ENCODE measurements at places on chromosomes 6 and 20.

DNA sequence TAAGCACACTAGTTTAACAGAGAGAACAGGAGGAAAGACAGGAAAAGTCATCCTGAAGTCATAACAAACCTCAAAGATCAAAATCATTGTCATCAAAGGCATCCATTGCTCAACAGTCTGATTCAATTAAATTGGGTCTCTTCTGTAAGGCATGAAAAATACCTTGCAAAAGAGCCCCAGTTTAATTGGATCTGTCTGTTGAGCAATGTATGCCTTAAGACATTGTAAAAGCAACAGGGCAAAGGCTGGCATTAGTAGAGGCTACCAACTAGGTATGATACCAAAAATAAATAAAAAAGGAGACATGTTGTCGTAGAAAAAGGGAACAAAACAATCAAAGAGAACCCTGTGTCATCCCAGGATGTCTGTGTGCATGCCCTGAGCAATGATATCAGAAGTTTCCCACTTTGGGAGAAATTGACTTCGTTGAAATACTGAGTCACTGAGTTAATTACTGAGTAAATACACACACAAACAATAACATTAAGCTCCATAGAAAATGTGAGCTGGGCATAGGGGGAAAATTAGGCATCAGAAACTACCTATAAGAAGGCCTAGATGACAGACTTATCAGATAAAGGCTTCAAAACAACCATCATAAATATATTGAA, 1013.8 kb upstream of the CITED2 start:
- DNase-seq, result no peak

GRCh38 chr6:39330057-39330456, 7.6 kb upstream of the KCNK16 start:
- no peak for DNase-seq

DNA sequence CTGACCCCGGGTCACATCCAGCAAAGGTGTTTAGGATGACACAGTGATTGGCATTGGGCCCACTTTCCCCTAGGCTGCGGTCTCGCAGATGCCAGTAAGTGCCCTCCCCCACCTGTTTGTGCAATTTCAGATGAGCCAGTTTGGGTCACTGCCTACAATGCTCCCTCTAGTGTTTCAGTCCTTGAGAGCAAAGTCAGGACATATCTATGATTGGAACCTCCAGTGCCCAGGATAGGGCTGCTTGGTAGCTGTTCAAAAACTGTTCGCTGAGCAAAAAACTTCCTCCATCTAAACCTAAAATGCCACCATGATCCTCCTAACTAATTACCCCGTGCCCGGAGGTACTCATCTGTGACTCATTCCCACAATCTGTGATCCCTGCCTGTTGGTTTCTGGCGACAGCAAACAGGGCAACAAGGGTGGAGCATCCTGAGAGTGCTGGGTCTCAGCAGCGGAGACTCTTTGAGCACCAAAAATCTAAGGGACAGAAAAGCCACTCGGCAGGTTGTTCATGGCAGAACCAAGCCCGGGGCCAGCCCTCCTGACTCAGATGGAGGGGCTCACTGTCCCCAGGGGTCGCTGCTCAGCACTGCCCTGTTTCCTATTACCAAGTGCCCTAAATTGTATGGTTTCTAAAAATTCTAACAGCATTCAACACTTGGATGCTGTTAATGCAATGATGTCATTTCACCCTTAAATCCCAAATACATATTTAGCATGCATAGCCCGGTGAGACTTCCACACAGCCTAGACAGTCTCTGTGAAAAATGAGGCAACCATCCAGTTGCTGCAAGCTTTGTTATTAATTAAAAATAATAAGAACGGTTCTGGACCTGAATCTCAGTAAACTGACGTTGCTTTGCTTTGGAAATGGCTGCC, 5.0 kb downstream of the VSX1 start:
- DNase-seq, result peak; percentile 39

DNA sequence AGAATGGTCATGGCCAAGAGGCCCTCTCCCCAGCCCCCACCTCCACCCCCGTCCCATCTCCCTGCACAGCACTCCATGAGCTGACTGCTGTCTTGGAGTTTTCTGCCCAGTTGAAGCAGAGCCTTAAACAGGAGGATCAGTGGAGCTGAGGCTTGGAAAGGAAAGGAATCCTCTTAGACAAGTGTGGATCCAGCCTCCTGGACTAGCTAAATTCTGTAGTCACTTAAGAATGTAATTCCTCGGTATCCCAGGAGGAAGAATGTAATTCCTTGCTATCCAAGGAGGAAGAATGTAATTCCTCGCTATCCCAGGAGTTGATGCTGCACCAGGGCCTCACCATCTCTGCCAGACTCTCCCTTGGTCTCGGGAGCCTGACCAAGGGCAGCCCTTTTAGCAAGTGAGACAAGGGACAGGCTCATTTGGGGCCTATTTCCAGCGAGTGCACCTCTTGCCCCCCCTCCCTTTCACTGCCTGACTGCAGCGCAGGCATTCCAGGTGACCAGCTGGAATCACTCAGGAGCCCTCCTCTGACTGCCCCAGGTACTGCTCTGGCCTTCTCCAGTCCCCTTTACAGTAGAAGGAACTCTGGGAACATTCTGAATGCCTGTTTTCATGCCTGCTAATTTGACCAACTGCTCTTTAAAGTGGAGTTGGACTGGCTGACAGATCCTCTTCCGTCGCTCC, 76.2 kb downstream of the TCP11 start:
- DNase-seq, result no peak

DNA sequence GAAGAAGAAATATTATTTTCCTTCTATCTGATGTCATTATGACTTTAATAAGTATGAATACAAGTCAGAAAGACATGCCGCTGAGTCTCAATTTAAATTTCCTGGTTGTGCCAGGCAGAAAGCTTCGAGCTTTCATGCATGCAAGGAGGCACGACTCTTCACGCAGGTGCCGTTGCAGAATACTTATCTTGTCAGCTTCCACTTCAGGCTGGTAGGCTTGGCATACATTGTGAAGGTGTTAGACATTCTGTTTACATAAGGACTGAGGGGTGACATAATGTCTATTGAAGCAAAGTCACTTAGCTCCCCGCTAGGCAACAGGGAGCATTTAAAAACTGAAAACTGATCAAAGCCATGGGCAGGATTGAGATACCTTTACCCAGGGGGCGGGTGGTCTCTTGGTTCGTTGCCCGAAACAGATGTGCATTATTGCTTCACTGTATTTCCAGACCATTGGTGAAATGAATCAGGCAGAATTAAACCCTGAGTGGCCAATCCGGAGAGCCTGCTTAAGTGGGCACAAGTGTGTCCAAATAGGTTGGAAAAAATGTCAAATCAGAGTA, 16.4 kb downstream of the BMP6 start:
- no peak for DNase-seq

- no peak for DNase-seq
These were observed 60.8 kb downstream of the PRDM1 start for GRCh38 chr6:106146852-106147351.

DNA sequence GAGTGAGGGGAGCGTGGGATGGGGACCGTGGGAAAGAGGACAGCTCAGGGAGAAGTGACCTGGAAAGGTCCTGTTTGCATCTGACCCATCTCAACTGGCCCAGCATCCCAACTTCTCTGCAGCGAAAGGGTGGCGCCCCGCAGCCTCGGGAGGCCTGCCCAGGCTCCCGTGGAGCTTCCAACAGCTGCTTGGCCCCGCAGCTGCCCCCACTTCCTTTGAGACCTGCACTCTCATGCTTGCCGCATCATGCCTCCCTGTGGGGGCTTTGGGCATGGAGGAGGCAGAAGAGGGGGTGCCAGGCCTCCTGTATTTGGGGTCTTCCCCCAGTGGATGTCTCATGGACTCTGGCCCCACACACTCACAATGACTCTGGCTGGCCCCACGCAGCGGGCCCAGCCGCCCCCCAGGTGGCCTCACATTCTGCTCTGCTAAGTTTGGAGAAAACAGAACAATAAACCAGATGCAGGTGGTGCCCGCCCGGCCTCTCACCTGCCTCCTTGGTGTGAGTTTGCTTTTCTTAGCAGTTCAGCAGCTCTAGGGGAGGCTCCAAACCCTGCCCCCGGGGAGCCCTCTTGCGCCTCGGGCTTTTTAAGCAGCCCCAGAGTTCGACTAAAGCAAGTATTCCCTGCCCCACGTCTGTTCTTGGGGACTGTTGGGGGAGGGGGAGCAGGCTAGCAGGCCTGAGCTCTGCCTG, 40.7 kb downstream of the CPXM1 start:
- DNase-seq, result no peak

DNA sequence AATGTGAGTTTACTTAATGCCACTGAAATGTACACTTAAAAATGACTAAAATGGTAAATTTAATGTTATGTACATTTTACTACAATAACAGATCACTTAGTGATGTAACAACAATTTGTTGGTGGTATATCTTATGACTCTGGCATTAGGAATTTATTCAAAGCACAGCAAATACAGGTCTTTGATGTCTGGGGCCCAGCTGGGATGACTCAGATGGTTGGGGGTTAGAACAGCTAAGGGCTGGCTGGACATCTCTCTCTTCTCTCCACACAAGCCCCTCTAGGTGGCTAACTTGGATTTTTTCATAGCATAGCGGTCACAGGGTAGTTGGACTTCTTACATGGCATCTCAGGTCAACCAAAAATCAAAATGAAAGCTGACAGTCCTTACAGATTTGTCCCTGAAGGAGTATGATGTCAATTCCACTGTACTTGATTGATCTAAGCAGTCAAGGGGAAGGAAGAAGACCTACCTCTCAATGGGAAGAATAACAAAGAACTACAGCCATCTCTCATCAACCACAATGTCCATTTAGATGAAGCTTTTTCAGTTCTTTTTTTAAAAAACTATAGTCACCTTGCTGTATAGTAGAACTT, 37.5 kb upstream of the LCA5 start:
- no peak for DNase-seq

- DNase-seq, result no peak
These were observed 1.2 kb downstream of the PM20D2 start for GRCh38 chr6:89146718-89147700.

DNA sequence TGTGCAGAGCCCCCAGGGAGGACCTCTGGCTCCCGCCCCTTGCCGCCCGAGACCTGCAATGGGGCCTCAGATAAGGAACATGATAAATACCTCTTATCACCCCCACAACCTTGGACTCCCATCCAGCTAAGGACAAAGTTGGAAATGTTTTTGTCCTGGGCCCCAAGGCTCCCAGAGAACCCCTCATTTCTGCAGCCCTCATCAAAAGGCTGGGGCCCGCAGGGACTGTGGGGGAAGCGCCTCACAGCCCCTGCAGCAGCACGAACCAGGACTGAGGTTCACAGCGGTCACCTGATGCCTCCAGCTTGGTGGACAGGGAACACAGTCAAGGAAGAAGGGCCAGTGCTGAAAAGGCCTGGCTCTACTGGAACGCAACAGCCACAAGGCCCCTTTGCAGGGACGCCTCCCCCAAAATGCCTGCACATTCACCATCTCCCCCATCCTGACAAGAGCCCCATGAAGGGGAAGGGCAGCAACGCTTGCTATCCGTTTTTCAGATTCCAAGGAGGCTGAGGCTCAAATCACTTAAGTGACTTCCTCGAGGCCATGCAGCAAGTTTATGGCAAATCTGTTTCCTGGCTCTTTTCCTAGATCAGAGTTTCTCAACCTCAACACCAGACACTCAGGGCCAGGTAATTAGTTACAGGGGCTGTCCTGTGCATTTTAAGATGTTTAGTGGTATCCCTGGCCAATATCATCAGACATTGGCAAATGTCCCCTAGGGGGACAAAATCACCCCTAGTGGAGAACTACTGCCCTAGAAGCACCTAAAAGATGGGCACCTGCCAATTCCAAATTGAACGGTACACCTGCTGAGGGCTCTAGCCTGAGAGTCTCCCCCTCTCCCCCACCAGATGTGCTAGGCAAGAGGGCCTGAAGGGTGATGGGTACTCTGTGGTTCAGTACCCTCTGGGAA, 10.6 kb downstream of the TFEB start:
- no peak for DNase-seq

GRCh38 chr6:143549221-143549948, 37.9 kb upstream of the FUCA2 start:
- DNase-seq, result no peak

DNA sequence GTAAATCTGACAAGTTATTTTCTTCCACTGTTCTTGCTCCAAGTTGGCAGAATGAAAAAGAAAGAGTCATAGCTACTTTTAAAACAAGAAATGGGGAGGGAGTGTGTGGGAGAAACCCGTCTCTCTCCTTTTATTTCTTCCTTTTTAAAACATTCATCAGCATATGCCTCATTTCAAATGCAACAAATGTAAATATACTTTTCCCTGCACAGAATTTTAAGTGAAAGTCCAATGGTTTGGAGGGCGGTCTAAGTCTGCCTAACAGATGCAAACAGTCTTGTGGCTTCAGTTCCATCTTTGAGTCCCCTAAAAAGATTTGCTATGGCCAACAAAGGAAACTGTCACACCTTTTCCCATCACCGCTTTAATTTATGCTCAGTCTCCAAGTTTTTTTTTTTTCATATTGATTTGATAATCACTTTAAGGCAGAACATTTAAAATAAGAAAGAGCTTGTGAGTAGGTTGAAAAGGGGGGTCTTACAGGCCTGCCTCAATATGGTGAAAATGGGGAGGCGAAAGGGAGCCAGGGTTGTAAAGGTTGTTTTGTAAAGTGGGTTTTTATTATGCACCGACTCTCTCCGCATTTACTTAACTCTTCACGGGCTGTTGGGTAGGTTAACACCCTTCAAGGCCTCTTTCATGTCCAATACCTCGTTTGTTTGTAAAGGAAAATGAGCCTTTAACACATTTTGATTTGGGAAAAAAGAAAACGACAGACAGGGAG, 4.6 kb downstream of the TFAP2D start:
- DNase-seq, result no peak

DNA sequence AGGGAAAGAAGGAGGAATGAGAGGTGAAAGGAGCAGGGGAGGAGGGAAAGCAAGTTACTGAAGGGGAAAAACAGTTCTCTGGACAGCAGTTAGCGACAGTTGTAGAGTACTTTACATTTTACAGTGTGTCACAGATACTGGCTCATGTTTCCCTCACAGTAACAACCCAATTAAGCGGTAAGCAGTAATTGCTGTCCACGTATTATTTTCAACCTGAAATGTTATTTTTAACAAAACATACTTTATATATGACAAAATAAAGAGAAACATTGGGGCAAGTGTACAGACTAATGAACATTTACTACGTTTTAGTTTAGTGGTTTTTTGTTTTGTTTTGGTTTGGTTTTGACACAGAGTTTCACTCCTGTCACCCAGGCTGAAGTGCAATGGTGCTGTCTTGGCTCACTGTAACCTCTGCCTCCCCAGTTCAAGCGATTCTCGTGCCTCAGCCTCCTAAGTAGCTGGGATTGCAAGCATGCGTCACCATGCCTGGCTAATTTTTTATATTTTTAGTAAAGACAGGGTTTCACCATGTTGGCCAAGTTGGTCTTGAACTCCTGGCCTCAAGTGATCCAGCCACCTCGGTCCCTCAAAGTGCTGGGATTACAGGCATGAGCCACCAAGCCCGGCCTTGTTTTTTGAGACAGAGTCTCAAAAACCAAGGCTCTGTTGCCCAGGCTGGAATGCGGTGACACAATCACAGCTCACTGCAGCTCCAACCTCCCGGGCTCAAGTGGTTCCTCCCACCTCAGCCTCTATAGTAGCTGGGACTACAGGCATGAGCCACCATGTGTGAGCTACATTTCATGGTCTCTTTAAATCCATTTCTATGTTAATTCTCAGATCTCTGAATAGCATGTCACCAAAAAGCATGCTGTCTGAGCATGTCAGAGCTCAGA, 22.6 kb upstream of the BTN3A2 start:
- DNase-seq, result no peak

Measured in Panc1 (cell line).